ENCODE measurements at places on chromosomes 12 and 14.

DNA sequence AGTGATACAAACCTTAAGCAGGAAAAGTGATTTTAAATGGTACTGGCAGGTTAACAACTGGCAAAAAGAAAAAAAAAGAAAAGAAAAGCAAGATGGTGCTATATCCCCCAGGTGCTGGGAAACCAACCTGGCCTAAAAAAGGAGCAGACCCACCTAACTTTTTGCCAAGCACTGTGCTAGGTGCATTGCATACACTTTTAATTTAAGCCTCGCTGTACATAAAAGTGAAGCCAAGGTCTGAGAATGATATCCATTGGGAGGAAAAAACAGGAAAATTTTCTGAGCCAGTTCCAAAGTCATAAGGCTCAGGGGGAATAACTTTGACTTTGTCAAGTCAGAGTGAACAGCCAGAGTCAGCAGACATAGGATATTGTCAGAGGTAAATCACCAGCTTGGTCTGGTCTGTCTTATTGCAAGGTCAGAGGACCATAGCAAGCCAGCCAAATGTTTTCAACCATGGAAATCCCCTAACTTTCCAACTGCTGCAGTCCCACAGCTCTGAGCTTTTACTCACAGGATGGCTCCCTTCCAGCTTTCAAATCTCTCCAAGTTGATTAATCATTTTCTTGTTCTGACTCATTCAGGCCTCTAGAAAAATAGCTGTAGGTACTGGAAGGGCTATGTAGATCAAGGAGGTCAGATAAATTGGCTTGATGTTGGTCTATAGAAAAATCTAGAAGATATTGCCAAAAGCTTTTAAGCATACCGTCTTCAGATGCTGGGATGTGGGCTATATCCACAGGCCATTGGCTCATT lies 412.9 kb downstream of the RAD51B start:
- DNase-seq = peak; percentile 23

- DNase-seq = no peak
Observed at GRCh38 chr12:17148706-17149105, 542.7 kb upstream of the LMO3 start.

- DNase-seq = no peak
Observed at GRCh38 chr14:23566112-23566777, 1.3 kb downstream of the AP1G2 start.

DNA sequence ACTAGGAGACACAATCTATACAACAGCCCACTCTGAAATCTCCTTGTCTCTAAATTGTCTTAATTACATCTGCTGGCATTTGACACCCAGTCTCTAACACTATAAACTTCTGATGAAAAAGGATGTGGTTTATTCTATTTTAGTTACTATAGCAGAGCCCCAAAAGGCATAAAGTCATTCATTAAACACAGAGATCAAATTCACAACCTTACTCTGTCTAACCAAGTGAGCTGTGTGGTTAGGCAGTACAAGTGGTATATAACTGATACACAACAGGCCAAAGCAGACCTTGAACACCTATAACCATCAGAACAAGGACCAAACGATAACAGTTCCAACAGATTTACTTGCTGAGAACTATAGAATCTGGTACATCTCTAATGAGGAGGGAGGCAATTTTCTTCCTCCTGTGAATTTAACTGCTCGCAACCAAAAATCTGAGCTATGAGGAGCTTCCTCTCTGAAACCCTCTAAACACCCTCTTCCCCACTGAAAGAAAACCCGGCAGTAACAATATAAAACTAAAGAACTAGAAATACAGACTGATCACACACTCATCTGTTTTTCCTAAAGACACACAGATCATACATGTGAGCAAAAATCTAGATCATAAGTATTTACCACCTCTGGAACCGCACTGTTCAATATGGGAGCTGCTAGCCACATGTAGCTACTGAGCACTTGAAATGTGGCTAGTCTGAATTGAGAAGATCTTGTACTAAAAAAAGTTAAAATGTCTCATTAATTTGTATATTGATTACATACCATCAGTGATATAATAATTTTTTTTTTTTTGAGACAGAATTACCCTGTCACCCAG lies 17.7 kb downstream of the SPPL3 start:
- DNase-seq = no peak

GRCh38 chr14:77872983-77873382 lies 73.1 kb downstream of the ADCK1 start:
- DNase-seq = no peak

- DNase-seq = peak; percentile 27
Observed at GRCh38 chr14:75446447-75446846, 18.6 kb downstream of the JDP2 start.

DNA sequence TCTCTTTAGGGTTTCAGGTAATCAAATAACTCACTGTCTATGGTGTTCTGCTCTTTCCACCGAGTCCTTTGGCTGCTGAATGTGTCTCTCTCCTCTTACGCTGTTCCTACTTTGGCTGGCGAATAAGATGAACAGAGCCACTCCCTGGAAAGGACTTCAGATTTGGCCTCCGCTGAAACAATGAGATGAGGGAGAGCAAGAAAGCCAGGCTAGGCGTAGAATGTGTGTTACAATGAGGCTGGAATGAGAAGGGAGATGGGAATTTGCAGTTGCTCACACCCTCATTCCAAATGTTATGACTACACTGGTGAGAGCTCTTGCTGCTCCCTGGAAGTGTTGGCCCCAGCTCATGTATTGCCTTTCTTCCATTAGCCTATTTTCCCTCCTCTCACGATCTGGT lies at the start of gene MFAP5:
Gene MFAP5 (minus strand): TSS at position 234 of the 400 bp plus-strand sequence. CDS start 722 bp downstream, outside the sequence.
- DNase-seq = no peak

- DNase-seq = no peak
Observed at GRCh38 chr14:36208690-36209278, 32.3 kb upstream of the PTCSC3 start.

DNA sequence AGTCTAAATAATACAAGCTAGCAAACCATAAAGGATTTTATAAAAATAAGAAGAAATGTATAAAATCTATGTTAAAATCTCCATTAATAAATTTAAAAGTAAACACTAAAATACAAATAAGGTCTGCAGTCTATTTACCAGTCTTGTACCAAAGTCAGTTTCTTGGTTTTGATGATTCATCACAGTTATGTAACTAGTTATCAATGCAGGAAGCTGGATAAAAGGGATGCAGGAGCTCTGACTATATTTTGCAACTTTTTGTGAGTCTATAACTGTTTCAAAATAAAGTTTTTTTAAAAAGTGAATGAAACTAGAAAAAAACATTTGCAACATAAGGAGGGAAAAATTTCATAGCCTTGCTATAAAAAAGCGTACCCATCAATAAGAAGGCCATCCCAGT lies 151.5 kb downstream of the DERA start:
- DNase-seq = peak; percentile 33

- no peak for DNase-seq
Observed at GRCh38 chr12:325906-326305, 63.2 kb downstream of the KDM5A start.

- no peak for DNase-seq
Observed at GRCh38 chr12:31492599-31493196, 98.2 kb downstream of the DENND5B start.

DNA sequence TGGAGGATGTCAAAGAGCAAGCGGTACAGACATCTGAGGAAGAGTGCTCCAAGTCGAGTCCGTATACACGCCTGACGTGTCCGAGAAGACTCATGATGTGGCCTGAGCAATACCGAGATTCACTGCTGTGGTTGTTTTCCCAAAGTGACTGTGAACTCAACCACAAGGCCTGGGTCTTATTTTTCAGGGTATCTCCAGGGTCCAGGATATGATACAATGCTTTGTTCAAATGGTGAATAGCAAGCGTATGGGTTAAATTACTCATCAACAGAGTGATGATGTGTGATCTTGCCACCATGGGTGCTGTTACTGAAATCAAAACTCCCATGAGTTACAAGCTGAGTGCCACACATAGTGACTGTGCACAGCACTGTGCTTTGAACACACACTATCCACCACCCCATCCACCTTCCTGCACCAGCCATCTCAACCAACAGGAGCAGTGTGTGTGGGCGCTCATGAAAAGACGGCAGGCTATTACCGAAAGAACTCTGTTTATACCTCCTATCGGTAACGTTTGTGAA lies 109.6 kb downstream of the BCAT1 start:
- no peak for DNase-seq

Data from OCI-M1 (cell line).